COR-L47 (cell line): ENCODE measurements at places on chromosomes 1 and 21.

- no peak for DNase-seq
Measured at GRCh38 chr1:36211841-36212240, 12.4 kb upstream of the THRAP3 start.

DNA sequence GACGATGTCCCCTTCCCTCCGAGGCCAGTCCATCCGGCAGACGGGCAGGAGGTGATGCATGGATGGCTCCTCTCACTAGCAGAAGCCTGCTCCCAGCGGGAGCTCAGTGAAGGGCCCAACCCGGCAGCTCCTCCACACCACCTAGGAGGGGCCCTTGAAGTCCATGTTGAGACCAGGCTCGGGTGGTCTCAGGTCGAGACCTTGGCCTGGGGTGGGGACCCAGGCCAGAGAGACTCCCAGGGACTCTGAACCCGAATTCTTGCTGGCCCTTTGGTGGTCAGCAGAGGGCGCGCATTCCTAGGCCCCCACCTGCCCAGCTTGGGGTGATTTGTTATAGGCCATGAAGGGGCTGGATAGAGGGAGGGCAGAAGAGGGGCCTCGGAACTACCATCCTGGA is 642 bp upstream of the NT5C1A start:
- no peak for DNase-seq

DNA sequence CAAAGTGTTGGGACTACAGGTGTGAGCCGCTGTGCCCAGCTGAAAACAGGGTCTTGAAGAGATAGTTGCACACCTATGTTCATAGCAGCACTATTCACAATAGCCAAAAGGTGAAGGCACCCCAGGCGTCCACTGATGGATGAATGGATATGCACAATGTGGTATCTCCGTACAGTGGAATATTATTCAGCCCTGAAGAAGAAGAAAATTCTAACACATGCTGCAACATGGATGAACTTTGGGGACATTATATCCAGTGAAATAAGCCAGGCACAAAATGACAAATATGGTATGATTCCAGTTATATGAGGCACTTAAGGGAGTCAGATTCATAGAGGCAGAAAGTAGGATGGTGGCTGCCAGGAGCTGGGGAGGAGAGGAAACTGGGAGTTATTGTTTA is 137.6 kb upstream of the WNT4 start:
- DNase-seq: no peak

GRCh38 chr1:78284354-78284753 is 206.4 kb upstream of the PTGFR start:
- no peak for DNase-seq

GRCh38 chr1:65691152-65691900 is 101.4 kb upstream of the PDE4B start:
- DNase-seq: no peak

DNA sequence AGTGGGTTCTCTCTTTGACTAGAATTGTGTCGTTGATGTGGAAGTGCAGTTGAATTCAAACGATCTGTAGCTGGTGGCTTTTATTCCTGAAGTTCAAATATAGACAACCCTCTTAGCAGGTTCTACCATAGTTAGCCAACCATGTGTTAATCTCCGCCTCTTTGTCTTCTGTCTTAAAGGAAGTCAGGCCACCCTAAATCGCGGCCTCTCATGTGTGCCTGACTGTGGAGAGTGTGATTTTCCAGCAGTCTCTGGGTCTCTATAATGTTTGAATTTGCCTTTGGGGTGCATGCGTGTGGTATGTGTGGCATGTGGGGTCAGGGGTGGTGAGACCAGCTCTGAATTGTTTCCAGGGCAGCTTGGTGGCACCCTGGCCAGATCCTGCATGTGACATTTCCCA is 244.9 kb downstream of the DISC1 start:
- no peak for DNase-seq

DNA sequence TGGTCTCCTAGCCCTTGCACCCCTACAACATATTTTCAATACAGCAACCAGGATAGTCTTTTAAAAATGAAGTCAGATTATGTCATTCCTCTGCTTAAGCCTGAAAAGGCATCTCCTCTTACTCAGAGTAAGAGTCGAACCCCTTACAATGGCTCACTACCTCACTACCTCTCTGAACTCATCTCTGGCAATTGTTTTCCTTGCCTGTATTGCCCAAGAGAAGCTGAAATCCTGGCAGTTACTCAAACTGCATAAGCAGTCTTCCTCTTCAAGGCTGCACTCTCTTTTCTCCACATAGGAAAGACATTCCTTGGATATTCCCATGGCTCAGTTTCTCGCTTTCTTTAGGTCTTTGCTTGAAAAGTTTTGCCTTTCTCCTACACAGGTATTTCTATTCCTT is 22.7 kb downstream of the CLDN8 start:
- no peak for DNase-seq

- no peak for DNase-seq
Measured at GRCh38 chr1:231800108-231800507, 173.5 kb downstream of the DISC1 start.

DNA sequence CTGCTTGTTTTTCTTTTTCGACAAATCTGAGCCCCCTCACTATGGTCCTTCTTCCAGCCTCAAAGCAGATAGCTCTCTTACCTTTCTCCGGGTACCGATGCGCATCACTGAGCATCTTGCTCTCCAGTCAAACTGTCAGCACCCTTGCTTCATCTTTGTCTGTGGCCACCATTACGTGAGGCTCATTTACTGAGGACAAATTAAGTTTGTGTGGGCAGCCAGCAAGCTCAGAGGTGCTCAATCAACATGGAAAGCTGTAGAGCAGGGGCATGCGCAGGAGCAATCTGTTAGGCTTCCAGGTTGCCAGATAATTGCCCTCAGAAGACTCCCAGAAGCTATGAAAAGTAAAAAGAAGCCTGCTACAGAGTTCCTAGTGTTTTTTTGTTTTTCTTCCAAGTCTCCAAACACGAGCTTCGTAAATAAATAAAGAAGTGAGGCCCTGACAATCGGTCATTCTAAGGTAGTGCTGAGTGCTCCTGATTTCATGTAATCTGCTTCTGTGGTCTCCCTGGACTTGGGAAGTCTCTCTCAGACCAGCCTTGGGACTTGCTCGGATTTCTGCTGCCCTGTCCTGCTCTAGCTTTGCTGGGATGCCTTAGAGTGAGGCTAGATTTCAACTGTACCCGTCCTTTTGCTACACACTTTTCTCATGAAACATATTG is 1.8 kb downstream of the C1orf53 start:
- DNase-seq: no peak

GRCh38 chr1:227999056-227999930 is 7.5 kb upstream of the WNT3A start:
- DNase-seq: peak; percentile 77

- DNase-seq: no peak
Measured at GRCh38 chr1:86912281-86912900, 1.5 kb downstream of the SELENOF start.

DNA sequence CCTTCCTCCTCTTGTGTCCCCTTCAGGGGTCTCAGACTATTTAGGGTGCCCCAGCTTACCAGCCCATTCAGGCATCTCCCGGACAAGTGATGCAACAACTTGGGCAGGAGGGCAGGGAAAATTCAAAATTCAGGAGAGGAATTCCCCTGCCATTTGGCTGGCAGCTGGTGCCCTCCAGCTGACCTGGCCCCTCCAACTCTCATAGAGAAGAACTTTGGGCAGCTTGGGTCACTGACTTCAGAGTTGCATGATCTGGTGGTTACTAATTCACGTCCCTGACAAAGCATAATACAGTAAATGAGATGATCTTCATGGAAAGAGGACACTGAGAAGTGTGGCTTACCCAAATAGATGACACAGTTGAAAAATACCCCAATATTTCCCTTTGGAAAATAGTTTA is at the start of gene FCAMR:
TSS of gene FCAMR (minus strand) at position 15 of the 400 bp plus-strand sequence. CDS start 335 bp downstream, outside the sequence.
- no peak for DNase-seq

DNA sequence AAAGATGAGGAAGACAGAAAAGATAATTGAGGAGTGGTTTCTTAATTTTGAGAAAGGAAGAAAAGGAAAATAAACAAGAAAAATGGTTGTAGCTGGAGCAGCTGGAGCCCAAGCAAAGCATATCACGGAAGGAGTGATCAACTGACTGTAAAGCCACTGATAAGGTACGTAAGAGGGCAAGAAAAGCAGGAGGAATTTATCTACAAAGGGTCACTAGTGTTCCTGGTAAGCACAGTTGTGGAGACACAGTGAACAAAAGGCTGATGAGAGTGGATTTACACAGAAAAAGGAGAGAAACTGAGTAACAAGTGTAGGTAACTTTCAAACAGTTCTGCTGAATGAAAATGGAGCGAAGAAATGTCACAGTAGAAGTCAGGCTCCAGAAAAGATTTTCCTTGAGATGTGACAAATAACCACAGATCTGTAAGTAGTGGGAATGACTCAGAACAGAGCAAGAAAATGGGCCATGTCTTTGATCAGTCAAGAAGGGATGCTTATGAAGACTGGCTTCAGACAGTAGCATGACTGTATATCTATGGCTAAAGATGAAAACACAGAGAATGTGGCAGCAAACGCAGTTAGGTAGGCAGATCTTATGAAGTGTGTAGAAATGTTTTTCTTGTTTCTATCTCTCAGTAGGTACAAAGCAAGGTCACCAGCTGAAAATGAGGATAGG is 45.6 kb upstream of the RBM34 start:
- DNase-seq: no peak

DNA sequence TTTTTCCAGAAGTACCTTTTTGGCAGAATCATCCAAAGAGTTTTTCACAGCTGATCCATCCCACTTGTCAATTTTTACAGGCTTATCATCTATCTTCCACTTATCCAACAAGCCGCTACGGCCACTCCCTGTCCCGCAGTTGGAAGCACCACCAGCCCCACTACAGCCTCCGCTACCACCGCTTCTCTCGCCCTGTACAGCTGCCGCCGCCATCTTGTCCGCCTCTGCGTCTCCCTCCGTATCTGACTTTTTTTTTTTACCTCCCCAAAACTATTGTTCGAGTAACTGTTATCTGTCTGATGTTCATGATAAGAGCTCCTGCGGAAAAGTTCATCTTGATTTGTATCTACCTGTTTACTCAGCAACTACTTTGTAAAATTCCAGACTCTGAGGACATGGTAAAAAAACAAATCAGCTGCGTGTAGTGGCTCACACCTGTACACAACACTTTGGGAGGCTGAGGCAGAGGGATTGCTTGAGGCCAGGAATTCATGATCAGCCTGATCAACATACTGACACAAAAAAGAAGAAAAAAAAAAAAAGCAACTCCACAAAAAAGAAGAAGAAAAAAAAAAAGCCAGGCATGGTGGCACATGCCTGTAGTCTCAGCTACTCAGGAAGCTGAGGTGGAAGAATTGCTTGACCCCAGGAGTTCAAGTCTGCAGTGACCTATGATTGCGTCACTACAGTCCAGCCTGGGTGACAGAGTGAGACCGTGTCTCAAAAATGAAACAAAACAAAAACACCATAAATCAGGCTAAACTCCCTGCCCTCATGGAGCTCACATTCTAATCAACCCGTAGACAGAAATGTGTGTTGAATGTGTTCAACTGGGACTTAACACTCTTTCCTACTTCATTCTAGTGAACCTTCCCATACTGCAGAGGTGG is 8.0 kb upstream of the EYA3 start:
- DNase-seq: no peak

DNA sequence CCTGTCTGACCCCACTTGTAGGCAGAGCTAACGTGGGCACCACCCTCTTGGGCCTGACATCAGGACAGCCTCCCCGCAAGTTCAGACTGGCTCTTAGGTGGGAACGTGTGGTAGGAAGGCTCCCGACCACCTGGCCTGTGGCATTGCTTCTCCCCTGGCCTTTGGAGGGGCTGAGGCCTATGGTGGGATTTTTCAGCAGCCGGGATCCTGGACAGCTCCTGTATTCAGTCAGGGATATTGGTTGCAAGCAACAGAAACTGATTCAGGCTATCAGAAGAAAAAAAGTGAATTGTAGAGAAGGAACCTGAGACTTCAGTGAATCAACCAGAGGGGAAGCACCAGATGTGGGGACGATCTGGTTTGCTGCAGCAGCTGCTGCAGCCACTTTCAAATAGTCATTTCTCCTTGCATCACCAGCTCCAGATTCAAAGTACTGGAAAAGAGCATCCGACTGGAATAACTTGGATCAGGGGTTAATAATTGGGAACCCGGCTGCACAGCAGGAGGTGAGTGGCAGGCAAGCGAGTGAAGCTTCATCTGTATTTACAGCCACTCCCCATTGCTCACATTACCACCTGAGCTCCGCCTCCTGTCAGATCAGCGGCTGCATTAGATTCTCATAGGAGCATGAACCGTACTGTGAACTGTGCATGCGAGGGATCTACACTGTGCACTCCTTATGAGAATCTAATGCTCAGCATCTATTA is 5.9 kb downstream of the RNF186 start:
- DNase-seq: no peak

- DNase-seq: no peak
Measured at GRCh38 chr1:182367926-182368325, 23.7 kb downstream of the GLUL start.

DNA sequence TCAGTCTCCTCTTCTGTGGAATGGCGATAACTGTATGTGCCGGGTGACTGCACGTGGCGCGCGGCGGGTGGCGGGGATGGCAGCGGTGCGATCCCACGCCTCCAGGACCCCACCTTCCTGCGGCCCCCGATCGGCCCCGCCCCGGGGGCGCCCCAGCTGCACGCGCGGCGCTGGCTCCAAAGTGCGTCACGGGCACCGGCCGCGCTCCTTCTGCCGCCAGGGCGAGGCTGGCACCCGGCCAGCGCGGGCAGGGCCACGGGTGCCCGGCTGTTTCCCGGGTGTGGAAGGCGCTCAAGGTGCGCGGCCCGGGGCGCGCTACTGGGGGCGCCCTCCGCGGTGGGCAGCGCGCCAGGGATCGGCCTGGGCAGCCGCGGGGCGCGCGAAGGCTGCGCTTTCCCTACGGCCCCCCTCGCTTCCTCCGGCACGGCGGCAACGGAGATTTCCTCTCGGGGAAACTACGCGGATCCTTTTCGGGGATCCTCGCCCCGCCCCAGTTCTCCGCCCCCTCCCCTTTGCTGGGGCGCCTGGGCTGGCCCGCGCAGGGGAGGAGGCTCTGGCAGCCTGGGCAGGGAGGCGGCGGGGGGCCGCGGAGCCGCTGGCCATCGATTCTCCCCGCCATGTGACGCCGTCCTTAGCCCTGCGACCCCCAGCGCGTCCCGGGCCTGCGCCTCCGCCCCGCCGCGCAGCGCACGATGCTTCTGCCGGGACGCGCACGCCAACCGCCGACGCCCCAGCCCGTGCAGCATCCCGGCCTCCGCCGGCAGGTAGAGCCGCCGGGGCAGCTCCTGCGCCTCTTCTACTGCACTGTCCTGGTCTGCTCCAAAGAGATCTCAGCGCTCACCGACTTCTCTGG is at the start of gene EVA1C:
TSS of gene EVA1C (plus strand) at position 545 of the 853 bp plus-strand sequence. CDS start at position 693, 148 bp downstream.
- peak; percentile 68 for DNase-seq

GRCh38 chr1:118075116-118075515 is 109.9 kb downstream of the SPAG17 start:
- no peak for DNase-seq
